C1 segment of cervical spinal cord (tissue), 14 donors: ENCODE measurements at places on chromosomes 7 and 10.

GRCh38 chr10:127085957-127086356 is 110.4 kb downstream of the INSYN2A start:
- DNase-seq, result no peak

DNA sequence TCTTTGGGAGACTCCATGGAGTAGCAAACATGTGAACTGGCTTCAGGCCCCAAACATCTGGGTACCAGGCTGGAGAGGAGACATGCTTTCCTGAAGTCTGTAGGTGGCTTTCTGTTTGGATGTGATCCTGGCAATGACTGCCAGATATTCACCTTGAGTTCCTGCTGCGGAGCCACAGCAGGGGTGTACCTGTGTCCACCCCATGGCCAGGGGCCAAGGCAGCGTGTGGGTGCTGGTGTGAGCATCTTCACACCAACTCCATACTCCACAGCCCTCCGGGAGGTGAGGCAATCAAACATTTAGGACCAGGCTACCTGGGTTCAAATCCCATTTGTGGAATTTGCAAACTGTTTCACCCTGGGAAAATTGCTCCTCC is 113.0 kb downstream of the ADCY1 start:
- no peak for DNase-seq

DNA sequence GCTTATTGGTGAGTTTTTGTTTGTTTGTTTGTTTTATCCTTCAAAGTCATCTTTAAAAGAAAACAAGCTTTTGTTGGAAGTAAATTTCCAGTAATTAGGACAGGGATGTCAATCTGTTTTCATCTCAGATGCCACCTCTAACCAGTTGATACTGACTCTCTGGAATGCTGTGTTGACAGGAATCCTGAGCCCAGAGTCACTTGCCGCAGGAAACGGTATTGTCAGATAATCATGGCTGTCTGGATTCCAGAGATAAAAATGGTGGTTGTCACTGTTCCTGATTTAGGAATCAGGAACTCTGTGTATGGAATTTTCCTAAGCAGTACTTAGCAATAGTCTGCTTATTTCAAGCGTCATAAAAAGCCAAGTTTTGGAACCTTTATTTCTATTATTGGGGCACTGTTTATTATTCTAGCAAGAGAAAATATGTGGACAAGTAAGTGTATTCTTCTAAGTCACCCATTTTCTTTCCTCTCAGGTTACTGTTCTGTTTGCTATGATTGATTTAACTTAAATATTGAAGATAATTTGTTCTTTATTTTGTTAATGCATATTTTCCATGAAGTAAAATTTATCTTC is 39.2 kb downstream of the CDC123 start:
- no peak for DNase-seq

GRCh38 chr10:104521901-104522694 is 119.0 kb upstream of the SORCS3 start:
- no peak for DNase-seq
